ENCODE measurements at places on chromosomes 4 and X. TPM values are rescaled to one million over a fixed set of nuclear protein-coding genes. Genes with fewer than 3 reads are reported as not detected.

The NMU gene
- not detected for total RNA-seq

The SYP gene
- 0.73 TPM for total RNA-seq

The MSANTD1 gene
- total RNA-seq = 0.85 TPM

The BEX1 gene
- total RNA-seq = 0.61 TPM

The CFAP47 gene
- total RNA-seq = not detected

The ADGRG4 gene
- total RNA-seq = not detected

The PPBP gene
- not detected for total RNA-seq

The FAM156B gene
- total RNA-seq = 24.5 TPM

The FGFR3 gene
- 0.12 TPM for total RNA-seq

The SPARCL1 gene
- total RNA-seq = not detected

The ANXA10 gene
- total RNA-seq = not detected

The GPM6B gene
- total RNA-seq = 20.3 TPM

The SRPK3 gene
- total RNA-seq = 0.61 TPM

The CT45A1 gene
- not detected for total RNA-seq

The GNRHR gene
- not detected for total RNA-seq

The LUZP4 gene
- total RNA-seq = not detected

The DMP1 gene
- total RNA-seq = not detected

The MAGEA8 gene
- total RNA-seq = not detected

The CSAG1 gene
- total RNA-seq = not detected

The BTK gene
- not detected for total RNA-seq

The ARMCX2 gene
- total RNA-seq = 86.7 TPM

The BEX2 gene
- total RNA-seq = 0.73 TPM

The HELQ gene
- 11.8 TPM for total RNA-seq

The CT45A5 gene
- not detected for total RNA-seq

The GPRASP1 gene
- total RNA-seq = 4.4 TPM

The PPEF1 gene
- total RNA-seq = not detected

The RAI2 gene
- not detected for total RNA-seq

The CLCN4 gene
- total RNA-seq = 5.0 TPM

The GPR119 gene
- not detected for total RNA-seq

The TLR7 gene
- not detected for total RNA-seq

The SRPX2 gene
- total RNA-seq = 55.6 TPM

The TCEAL7 gene
- total RNA-seq = 23.6 TPM

The HEPH gene
- 26.4 TPM for total RNA-seq

The TLR10 gene
- not detected for total RNA-seq

The FAM184B gene
- total RNA-seq = under 0.01 TPM

The RAB40A gene
- 0.32 TPM for total RNA-seq

The HELT gene
- total RNA-seq = not detected

The CXCL8 gene
- 25.8 TPM for total RNA-seq

The ZCCHC18 gene
- 0.16 TPM for total RNA-seq

The POU3F4 gene
- total RNA-seq = not detected

The PGAM4 gene
- total RNA-seq = not detected

The ENPEP gene
- total RNA-seq = 1.1 TPM

The F9 gene
- total RNA-seq = not detected

The MYOZ2 gene
- total RNA-seq = not detected

The DCHS2 gene
- total RNA-seq = not detected

The PRR32 gene
- total RNA-seq = not detected

The MAP7D3 gene
- 26.0 TPM for total RNA-seq

The NDNF gene
- 11.8 TPM for total RNA-seq
